ENCODE measurements at places on chromosomes 16 and 17.
A peak's percentile ranks its signal among the peaks of the same experiment; 100 is the strongest.

DNA sequence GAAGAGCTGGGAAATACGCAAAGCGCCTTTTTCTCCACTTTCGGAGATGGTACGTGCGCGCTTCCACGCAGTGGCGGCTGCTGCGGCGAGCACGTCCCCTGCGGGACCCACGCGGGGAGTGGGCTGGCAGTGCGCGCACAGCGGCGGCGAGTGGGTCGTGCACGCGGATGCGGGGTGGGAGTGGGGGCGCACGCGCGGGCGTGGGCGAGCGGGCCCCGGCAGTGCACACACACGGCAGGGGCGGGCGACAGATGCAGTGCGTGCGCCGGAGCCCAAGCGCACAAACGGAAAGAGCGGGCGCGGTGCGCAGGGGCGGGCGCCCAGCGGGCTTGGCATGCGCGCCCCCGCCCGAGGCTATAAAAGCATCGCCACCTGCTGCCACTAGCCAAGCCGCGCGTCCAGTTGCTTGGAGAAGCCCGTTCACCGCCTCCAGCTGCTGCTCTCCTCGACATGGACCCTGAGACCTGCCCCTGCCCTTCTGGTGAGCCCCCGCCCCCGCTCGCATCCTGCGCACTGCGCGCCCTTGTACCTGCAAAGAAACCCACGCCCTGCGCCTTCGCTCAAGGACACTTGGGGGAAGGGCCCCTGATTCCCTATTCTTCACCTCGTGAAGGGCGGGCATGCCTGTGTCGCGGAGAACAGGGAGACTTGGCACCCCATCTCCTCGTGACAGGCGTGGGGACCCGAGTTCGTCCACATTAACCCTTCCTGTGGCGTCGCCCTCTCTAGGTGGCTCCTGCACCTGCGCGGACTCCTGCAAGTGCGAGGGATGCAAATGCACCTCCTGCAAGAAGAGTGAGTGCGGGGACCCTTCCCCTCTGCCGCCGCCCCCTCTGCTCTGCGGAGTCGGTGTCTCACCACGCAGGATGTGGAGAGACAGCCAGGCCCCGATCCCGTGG lies at the start of gene MT3:
Gene MT3 (plus strand): TSS at position 388 of the 899 bp plus-strand sequence. CDS start 63 bp downstream, at position 451.
- peak; percentile 57 for DNase-seq

GRCh38 chr17:60330731-60331130 lies 61.2 kb downstream of the USP32 start:
- DNase-seq, result no peak

GRCh38 chr17:32882029-32882428 lies 5.1 kb upstream of the MYO1D start:
- DNase-seq, result no peak

GRCh38 chr16:73912281-73912680 lies 384.3 kb upstream of the PSMD7 start:
- no peak for DNase-seq

GRCh38 chr16:71421911-71422310 lies 19.9 kb downstream of the TLE7 start:
- DNase-seq, result no peak

DNA sequence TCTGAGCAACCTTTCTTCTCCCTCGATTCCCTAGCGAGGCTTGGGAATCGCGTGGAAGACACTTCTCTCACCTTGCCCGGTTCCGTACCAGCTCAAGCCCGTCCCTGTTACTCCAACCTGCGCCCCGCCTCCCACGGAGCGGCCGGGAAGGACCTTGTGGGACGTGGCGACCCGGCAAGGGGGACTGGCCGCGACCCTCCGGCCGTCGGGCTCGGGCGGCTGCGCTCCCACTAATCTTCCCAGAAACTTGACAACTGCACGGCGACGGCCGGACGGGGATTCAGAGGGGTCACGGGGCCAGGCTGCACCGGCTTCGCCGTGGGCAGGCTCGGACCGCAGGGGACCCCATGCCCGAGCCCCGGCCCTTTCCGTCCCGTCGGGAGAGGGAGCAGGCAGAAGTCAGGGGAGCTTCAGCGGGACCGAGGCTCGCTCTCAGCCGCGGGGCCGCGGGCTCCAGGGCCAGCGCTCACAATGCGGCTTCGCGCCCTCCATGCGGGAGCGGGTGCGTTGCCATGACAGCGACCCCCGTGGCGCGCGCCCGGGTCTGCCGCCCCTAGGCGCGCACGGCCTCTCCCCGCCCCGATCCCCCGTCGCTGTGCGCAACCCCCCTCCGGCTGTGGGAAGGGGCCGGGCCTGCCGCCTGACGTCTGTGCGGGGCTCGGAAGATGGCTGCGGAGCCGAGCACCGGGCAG lies at the start of gene SGSM2:
Gene SGSM2 (plus strand): TSS at position 650 of the 692 bp plus-strand sequence. CDS start 188 bp downstream, outside the sequence.
- peak; percentile 36 for DNase-seq

DNA sequence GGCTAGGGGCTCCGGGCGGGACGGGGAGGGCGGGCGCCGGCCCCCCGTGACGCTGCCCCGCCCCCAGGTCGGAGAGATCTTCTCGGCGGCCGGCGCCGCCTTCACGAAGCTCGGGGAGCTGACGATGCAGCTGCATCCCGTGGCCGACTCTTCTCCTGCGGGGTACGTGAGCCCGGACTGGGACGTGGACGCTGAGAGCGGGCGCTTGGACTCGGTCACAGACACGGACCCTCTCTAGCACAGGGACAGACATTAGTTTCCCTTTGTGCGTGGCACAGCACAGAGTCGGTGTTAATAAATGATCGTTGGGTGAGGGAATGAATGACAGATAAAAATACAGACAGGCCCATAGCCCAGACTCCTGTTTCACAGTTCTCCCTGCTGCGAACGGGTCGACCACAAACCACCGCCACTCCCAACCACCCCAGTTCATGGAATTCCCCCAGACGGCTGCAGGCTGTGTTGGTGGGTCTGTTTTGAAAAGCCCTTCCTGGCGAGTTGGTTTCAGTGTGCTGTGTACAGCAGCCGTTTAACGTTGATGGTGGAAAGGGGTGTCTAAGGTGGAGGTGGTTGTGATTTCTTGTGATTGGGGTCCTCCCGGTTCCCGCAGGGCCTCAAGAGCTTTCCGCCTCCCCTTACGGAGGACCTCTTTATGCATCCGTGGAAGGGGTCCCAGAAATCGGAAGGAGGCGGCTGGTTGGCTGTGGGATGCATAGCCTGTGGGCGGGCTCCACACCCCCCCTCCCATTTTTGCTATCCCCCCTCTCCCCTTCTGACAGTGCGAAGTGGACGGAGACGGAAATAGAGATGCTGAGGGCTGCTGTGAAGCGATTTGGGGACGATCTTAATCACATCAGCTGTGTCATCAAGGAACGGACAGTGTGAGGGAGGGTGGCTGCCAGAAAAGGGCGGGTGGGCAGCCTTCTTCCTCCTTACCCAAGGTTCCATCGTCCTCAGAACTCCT lies 2.9 kb downstream of the RNASEK start:
- DNase-seq, result no peak

GRCh38 chr17:31404028-31404949 lies 12.8 kb downstream of the RAB11FIP4 start:
- DNase-seq, result no peak

GRCh38 chr17:7713782-7714181 lies 3.8 kb upstream of the DNAH2 start:
- no peak for DNase-seq

- DNase-seq, result no peak
These were observed 500.7 kb downstream of the GRIN2A start for GRCh38 chr16:9681508-9681907.

DNA sequence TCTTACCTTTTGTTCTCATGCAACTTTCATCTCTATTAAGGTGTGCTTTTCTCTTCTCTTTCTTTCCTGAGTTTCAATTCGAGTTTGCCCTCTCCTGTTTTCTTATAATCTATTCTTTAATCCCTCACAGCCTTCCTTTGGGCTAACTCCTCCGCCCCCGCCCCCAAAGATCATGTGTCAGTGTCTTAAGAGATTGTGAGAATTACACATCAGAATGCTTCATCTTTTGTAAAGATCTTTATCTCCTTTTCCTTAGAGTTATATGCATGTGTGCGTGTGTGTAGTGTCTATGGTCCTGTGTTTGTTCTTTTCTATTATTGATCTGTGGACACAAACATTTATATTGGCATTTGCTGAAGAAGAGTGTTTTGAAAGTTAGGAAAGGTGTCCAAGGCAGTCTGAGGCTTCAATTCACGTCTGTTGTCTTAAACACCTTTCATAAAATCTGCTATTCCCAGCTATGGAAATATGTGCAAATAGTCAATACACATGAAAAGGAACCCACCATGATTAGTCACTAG lies 6.1 kb upstream of the ALDH3A2 start:
- DNase-seq, result no peak

DNA sequence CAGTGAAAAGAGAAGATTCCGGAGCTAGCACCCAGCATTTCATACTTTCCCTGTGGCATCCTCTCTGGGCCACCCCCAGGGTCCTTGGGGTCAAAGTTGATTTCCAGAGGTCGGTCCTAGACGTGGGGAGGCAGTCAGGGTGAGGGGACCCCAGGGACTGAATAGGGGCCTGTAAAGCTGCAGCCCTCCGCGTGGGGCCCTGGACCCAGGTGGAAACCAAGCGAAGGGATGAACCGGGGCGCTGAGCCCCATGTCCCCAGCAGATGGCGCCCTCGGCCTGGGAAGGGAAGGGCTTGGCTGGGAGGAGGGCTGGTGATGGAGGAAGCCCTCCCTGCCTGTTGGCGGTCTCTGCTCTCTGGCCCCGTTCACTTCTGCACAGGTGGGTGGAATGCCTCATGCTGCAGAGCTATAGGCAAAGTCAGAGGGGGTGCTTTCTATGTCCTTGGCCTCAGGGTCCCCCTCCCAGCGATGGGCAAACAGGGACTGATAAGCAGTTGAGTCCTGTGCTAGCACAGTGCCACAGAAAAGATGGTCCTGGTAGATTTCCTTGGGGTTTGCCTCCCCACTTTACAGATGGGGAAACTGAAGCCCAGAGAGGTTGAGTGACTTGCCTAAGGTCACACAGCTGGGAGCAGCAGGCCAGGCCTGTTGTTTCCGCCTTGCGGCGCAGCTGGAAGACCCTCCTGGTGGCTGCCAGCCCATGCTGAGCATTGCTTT lies 163.4 kb upstream of the CIBAR2 start:
- peak; percentile 57 for DNase-seq

- DNase-seq, result no peak
These were observed 1.3 kb upstream of the TRIM65 start for GRCh38 chr17:75898065-75898464.

DNA sequence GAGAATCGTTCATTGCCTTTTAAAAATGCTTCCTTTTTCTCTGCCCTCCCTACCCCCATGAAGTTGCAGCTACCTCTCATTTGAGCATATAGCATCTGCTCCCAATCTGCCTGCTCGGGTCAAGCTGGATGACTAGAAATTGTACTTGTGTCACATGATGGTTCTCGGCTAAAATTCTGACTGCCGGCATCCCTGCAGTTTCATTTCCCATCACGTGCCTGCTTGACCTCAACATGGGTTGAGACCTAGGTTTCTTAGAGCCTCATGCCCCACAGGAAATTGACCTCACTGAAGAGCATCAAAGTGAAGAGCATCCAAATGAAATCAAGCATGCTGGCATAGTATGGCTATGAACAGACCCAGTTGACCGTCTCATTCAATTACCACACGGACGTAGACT lies 581.6 kb upstream of the PSMD7 start:
- DNase-seq, result no peak

DNA sequence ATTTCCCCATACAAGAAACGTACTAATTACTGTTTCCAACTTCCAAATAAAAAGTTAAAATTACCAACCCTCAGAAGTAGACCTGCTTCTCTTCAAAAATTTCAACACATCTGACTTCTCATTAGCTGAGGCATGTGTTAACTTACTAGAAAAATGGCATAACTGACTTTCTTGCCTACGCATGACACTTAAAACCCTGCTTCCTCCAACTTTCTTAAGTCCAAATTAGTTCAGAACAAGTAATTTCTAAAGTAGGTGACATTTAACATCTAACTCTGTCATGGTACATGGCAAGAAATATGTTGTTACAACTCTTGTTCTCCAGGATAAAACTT lies 6.7 kb downstream of the USP7 start:
- DNase-seq, result no peak

- no peak for DNase-seq
These were observed 4.4 kb upstream of the HOXB5 start for GRCh38 chr17:48597778-48598631.

DNA sequence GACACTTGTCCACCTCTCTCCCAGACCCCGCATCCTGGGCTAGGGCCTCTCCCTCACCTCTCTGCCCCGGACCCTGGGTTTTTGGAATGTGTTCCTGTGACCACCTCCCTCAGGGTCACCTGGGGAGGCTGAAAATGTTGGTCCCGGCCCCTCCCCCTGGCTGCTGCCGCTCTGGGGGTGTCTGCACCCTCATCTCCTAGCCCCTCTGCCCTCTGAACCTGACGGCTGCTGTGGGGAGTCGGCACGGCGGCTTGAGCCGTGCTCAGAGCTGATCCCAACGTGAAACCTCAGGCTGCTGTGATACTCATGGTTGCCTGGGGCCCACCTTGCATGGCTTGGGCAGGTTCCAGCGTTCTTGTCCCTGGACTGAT lies 42.8 kb downstream of the ADCY7 start:
- no peak for DNase-seq

DNA sequence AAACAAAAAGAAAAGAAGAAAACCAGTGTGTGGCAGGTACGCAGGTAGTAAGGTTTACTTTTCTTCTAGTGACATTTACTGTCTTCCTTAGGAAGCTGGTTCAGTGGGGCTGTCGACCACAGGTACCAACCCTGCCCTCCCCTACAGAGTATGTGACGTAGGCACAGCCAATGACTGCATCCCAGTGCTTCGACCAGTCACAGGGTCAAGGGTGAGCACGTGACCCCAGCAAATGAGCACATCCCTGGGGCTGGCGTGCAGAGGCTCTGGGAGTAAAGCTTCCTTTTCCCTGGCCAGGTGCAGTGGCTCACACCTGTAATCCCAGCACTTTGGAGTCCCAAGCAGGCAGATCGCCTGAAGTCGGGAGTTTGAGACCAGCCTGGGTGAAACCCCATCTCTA lies 38.9 kb upstream of the PLCG2 start:
- no peak for DNase-seq

GRCh38 chr17:28071891-28072606 lies 29.6 kb downstream of the NLK start:
- DNase-seq, result no peak

DNA sequence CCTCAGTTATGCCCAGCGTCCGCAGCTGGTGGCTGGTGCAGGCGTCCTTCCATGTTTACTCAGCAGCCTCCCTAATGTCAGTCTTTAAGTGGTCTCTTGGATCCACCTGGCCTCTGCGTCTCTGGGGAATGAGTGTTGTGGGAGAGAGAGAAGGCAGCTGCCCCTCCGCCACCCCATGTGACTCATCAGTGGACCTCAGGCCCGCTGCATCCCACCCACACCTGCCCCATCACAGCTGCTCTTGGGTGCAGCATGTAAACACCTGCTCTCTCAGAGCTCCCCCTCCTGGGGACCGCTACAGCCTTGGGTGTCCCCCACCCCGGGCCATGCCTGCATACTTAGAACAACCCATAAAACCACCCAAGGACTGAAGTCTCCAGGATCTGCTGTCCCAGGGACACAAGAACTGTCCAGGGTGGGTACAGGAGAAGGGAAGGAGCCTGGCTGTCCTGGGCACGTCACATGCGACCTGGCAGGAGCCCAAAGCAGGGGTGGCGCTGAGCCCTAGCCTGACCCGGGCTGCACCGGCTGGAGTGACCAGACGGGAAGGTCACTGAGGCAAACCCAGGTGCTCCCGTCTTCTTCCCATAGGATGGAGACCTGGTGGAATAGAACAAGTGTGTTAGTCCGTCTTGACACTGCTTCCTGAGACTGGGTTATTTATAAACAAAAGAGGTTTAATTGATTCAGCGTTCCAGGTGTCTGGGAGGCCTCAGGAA lies 4.2 kb downstream of the C16orf90 start:
- DNase-seq, result no peak

Data from NCI-H510A treated with DMSO at 0.1 percent for 48 hours (cell line).